Ecto neural progenitor cell (in vitro differentiated cells): ENCODE measurements at places on chromosomes 6 and 20.

DNA sequence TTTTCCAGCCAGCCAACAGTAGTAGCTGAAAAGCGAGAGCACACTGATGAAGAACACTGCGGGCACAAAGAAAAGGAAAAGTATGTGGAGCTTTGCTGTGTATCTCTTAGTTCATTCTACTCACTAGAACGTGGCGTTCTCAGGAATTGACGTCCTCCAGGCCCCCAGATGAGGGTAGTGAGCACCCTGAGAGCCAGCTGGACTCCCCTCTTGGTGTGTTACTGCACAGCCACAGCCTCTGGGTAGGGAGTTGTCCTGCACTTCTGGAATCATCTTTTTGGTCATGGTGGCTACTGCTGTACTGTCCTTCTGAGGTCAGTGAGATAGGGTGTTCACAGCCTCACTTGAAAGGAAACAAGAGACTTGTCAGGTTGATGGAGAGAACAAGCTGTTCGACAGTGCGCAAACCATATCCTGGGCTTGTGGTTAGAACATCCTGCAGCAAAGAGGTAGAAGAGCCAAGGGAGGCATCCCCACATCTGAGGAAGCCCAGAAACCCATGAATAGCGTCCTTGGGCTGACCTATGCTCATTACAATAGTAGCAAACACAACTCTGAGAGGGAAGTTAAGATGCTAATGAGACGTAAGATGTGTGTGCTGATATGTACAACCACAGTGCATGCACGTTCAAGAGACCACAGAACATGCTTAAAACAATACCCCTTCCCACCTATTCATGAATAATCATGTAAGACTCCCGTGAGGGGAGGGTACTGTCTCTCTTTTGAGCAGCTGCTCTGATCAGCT lies 14.6 kb upstream of the HLA-F start:
- DNase-seq, result no peak

- no peak for DNase-seq
Observed at GRCh38 chr6:63844287-63844686, 208.7 kb downstream of the PHF3 start.

GRCh38 chr20:50930139-50930975 lies 880 bp downstream of the ADNP start:
- peak; percentile 60 for DNase-seq

DNA sequence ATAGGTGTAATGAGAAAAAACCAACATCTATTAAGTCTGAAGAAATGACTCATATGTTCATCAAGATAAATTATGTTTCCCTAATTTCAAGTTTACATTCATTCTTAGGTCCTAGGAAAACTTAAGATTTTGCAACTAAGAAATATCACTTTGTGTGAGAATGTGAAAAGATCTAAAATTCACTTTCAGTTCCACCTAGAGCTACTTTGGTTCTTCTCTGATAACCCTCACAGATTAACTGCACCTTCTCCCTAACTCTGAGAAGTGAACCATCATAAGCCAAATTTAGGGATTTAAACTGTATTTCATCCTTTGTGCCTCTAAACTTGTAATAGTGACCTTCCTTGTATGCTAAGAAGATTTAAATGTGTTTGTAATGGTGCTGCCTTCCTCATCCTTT lies 213.0 kb downstream of the FRK start:
- DNase-seq, result no peak

DNA sequence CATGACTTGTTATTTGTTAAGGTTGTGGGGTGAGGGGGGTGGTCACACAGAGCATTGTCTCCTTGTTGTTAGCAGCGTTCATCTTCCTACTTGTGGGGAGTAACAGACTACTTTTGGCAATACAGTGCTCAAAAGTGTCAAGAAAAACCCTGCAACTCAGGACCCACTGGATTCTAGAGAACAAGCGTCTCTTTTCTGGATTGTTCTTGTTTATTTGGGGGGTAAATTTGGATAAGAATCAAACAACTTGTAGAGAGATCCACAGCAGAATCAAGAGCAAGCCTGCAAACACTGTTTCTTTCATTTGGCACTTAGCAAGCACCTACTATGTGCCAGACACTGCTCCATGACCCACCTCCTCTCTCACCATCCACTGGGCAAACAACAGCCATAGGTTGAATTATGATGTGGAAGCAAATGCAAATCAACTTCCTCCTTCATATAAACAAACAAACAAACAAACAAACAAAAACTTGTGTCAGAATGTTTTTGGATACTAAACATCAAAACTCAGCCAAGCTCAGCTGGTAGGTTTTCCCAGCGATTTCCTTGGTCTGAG lies 4.0 kb upstream of the NR2E1 start:
- DNase-seq, result no peak

DNA sequence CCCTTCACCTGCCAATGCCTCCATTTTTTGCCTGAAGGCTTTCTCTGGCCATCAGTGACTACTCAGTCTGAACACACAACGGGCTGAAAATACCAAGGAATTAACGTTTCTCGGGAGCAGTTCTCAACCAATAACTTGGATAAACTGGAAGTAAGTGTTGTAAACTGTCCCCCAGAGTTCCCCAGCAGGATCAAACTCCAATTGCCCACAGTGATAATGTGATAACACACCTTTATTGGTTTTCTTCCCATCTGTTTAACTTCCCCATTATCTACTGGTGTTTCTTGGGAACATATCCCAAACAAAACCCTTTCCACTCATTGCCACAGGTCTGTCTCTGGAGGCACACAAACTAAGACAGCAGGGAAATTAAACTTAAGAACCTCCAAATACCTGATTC lies 21.8 kb upstream of the FAM135A start:
- DNase-seq, result no peak

DNA sequence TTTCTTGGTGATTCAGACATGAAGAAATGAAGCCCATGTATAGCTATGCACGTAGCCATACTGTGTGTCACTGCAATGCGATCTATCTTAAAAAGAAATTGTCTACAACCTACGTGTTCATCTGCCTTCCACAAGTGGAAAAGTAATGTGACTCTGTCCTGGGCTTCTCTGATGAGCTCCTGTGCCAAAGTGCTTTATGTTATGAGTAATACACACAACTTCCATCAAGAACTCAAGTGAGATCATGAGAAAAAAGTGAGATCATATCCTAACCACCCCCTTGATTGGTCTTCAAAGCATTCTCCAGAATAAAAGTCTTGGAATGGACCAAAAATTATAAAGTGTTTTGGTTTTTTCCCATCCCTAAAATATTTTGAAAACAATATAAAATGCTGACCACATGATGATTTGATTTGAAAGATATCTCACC lies 114.3 kb downstream of the DST start:
- DNase-seq, result no peak

DNA sequence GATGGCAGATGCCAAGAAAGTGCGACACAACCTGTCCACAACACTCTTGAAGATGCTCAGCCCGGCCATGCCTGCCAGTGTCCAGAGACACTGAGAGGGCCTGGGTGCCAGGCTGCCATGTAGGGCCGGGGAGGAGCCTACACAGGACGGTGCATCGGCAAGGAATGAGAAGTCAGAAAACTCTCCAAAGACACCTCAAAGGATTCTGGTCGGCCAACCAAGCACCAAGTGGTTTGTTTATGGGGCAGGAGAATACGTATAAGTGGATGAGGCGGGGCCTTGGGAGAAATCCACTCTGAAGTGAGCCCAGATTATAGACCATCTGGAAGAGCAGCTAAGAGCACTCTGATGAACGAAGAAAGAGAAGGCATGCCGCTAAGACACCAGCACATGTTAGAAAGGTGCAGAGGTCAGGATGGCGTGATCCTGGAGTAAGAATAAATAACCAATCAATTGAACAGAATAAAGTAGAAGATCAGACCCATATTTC lies 120.7 kb upstream of the FOXQ1 start:
- no peak for DNase-seq

DNA sequence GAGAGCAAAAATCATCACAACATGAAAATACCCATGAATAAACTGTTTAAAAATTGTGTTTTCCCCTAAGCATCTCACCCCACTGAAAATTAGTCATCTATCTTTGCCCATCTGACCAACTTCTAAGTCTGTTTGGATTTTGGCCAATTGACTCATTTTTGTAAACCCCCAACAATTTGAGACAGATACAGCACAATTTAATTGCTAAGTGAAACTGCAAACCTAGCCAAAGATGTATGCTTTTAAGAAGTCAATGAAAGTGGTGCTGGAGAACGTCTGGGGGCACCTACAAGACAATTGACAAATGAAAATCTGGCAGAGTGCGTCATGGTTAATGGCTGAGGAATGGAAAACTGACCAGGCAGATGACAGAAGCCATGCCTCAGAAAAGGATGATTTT lies 30.9 kb upstream of the SLC24A3 start:
- no peak for DNase-seq

- DNase-seq, result peak; percentile 82
Observed at GRCh38 chr6:22025468-22026163, 271.2 kb downstream of the PRL start.

DNA sequence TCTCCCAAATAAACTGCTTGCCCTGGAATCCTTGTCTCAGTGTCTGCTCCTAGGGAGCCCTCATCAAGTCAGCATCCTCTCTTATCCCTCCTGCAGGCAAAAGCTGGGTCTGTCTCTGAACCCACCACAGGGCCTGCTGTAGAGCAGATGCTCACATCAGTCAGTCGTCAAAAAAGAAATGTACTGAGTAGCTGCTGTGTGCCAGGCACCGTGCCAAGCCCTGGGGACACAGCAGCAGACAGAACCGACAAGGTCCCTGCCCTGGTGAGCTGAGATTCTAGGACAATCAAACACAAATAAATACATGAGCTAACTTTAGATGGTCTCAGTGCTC lies 68.5 kb downstream of the EYA2 start:
- no peak for DNase-seq

GRCh38 chr20:25308671-25309394 lies 60.9 kb downstream of the PYGB start:
- no peak for DNase-seq

GRCh38 chr6:16412982-16413381 lies 174.6 kb downstream of the GMPR start:
- DNase-seq, result no peak

GRCh38 chr20:8667306-8667705 lies 401.6 kb upstream of the PLCB4 start:
- DNase-seq, result no peak

DNA sequence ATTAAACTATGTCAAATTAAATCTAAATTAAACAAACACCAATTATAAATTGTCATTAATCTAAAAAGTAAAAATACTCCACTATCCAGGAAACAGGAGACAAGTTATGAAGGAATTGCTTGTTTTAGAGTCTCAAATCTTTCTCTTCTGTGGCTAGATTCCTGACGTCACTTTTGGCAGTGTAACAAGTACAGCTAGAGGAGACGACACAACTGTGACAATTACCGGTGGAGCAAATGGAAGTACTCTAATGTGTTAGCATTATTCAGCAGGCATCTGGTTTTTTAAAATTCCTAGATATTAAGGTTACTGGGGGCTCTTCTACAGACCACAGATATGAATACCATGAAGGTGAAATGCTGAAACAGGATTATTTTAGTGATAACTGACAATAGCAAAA lies 1042.7 kb downstream of the EPHA7 start:
- no peak for DNase-seq

- no peak for DNase-seq
Observed at GRCh38 chr6:153150371-153150751, 19.3 kb upstream of the RGS17 start.

DNA sequence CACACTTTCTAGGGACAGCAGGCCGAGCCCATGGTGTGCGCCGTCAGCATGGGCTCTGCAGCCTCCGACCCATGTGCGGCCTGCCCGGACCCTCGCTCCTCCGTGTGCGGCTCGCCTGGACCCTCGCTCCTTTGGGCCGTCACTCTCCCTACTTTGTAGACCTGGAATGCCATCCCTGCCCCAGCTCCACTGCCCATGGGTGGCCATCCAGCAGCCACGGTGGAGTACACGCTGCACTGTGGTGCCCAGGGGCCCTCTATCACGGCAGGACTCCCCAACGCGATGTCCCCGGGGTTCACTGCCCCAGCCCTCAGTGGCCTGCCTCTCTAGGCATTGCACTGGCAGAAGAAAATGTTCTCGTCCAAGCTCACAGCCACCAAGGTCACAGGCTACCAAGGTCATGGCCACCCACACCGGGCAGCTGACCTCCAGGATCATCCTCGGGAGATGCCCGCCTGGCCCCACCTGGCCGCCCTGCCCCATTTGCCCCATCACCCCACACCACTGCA lies 24.1 kb upstream of the MRGBP start:
- no peak for DNase-seq

DNA sequence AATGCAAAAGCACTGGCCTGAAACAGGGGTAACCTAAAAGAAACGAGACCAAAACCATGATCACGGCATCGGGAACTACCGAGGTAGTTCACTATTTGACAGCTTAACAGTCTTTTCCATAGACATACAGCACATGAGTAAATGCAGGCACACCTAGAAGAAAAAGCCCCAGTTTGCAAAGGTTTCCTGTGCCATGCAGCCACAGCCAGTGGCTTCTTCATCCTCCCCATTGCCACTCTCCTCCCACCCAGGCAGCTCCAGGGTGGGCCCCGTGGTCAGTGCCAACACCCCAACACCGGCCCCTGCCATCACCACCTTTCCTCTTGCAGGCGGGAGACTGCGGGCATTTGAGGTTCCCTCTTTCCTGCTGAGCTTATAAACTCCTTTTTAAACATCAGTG lies 115.4 kb downstream of the SLC23A2 start:
- DNase-seq, result no peak

DNA sequence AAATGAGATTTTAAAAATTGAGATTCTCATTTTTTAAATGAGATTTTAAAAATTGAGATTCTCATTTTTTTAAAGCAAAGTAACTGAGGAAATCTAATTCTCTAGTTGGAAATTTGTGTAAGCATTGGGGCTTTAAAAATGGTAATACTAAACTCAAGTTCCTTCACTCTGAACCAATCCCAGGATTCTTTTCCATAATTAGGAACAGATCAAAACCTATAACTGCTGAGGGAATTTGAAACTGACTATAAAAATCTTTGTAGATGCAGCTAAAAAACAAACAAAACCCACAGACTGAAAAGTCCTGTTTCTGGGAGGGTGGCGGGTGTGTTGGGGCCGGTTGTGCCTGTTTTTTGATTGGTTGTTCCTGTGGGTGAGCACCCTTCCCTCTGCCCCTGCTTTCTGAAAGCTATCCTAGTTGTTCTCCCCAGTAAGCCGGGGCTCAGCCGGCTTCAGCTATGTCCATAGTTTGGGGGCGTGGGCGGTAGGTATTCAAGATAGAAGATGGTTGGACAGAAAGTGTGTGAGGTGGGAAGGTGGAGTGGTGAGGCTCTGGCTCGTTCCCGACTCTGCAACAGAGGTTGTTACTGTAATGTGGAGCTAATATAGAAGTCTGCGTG lies 49.3 kb downstream of the GFRA4 start:
- DNase-seq, result no peak
